Karpas-422 (cell line): ENCODE measurements at places on chromosomes 6 and 20.

GRCh38 chr6:158053377-158054313 is 72.0 kb downstream of the SYNJ2 start:
- no peaks in the 10 kb centered on the region for H3K4me1 ChIP-seq
- H3K36me3 ChIP-seq = no peaks in the 10 kb centered on the region
- no peak overlapping the region for H3K4me3 ChIP-seq
- H3K27me3 ChIP-seq = no peaks in the 10 kb centered on the region
- H3K27ac ChIP-seq = no peak overlapping the region
- no peak for DNase-seq

GRCh38 chr6:74671558-74672025 is 534.3 kb downstream of the COL12A1 start:
- no peak for DNase-seq
- no peaks in the 10 kb centered on the region for H3K4me1 ChIP-seq
- H3K4me3 ChIP-seq = no peak overlapping the region
- H3K27me3 ChIP-seq = no peaks in the 10 kb centered on the region
- H3K36me3 ChIP-seq = no peaks in the 10 kb centered on the region
- no peak overlapping the region for H3K27ac ChIP-seq

DNA sequence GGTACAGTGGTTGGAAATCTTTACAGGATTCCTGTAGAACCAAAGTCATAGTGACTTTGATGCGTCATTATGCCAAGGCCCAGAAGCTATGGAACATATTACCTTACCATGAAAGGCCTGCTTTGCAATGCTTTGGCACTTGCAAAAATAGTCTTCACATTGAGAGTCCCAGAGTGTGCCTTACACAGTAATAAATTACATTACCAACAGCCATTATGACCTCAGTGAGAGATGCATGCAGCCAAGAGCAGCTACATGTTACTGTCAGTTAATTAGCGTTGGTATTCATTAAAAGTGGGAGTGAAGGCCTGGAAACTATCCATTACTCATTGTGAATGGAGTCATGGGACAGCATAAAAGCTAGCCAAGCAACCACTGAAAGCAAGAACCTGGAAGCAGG is 39.2 kb upstream of the HDDC2 start:
- no peaks in the 10 kb centered on the region for H3K4me1 ChIP-seq
- H3K27me3 ChIP-seq = no peaks in the 10 kb centered on the region
- no peak for DNase-seq
- no peaks in the 10 kb centered on the region for H3K36me3 ChIP-seq
- H3K4me3 ChIP-seq = no peak overlapping the region

DNA sequence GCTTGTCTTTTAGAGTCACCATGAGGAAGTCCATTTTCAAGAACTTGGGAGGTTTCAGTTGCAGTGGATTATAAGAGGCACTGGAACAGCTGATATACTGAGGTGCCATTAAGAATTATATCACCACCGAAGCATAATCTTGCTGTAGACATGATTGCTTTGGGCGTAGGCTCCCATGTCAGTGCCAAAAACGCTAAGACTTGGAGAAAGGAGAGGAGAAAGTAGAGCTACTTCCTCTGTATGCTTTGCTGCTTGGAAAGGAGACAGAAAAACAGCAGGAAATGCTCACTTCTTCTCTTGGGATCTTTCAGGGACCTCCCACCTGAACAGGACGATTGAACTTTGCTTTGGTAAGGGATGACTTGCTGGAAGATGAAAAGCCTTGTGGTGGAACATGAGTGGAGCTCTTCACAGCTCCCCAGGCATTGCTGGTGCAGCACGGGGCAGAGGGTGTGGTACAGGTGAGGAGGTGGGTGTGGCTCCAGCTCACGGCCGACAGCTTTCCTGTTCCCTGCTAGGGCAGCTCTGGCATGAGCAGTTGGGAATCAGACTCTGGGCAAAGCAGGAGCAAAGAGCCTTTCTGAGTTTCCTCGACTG is 190.4 kb upstream of the JAG1 start:
- no peak overlapping the region for H3K4me3 ChIP-seq
- no peaks in the 10 kb centered on the region for H3K4me1 ChIP-seq
- no peak overlapping the region for H3K27ac ChIP-seq
- DNase-seq = peak; percentile 2
- no peaks in the 10 kb centered on the region for H3K36me3 ChIP-seq

DNA sequence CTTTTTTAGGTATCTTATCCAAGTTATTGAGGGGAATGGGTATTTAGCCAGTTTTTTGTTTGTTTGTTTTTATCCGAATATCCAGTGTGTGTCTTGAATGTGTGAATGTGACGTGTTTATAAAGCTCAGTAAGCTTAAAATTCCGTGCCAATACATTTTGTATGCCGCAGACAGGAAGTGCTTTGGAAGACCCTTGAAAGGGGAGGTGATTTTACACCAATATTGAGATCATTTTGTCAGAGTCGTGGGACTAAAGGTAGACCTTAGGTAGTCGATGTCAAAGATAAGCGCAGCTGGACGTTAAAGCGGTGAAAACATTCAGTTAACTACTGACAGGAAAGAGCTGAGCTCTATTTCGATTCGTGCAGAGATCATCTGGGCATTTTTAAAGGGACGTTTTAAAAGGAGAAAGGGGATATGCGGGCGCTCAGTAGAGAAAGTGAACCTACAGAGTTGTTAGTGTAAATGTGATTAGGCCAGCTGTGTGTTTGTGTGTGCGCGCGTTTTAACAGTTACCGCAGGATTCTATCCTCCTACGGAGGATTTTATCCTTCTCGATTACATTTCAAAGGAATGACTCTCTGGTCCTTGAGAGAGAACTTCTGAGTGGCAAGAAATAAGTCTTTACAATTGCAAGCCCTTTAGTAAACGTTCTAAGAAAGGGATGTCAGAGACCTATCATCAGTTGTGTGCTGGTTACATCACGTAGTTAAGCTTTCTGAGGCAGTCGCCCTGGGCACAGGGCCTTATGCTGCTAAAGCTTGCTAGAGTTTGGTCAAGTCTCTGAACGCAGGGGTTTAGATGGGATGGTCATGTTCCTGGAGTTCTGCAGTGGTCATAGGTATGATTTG is 625 bp upstream of the ECHDC1 start:
- H3K4me1 ChIP-seq = peaks cover 36% of the 10 kb centered on the region
- peak overlapping the region; percentile 57; the same call in 1 of the 2 replicates for H3K27ac ChIP-seq
- H3K27me3 ChIP-seq = no peaks in the 10 kb centered on the region
- H3K4me3 ChIP-seq = peak overlapping the region; percentile 98
- peaks cover 10% of the 10 kb centered on the region for H3K36me3 ChIP-seq
- DNase-seq = peak; percentile 56

GRCh38 chr20:2840967-2841531 is 504 bp downstream of the VPS16 start:
- peak; percentile 64 for DNase-seq
- H3K4me3 ChIP-seq = peak overlapping the region; percentile 95
- no peaks in the 10 kb centered on the region for H3K27me3 ChIP-seq
- H3K36me3 ChIP-seq = no peaks in the 10 kb centered on the region
- H3K27ac ChIP-seq = no peak overlapping the region; the same call in 1 of the 2 replicates

- no peak overlapping the region for H3K4me3 ChIP-seq
- DNase-seq = no peak
Observed at GRCh38 chr20:41358717-41359116, 7.9 kb downstream of the EMILIN3 start.

GRCh38 chr20:43977252-43977651 is 62.6 kb downstream of the TOX2 start:
- peaks cover 100% of the 10 kb centered on the region for H3K4me1 ChIP-seq
- peak overlapping the region; percentile 99 for H3K27ac ChIP-seq
- H3K4me3 ChIP-seq = peak overlapping the region; percentile 46; the same call in 1 of the 2 replicates
- DNase-seq = peak; percentile 86
- H3K27me3 ChIP-seq = no peaks in the 10 kb centered on the region
- H3K36me3 ChIP-seq = peaks cover 70% of the 10 kb centered on the region

- H3K4me3 ChIP-seq = peak overlapping the region; percentile 37; the same call in 1 of the 2 replicates
- peaks cover 16% of the 10 kb centered on the region for H3K4me1 ChIP-seq
- no peaks in the 10 kb centered on the region for H3K36me3 ChIP-seq
- no peak overlapping the region for H3K27ac ChIP-seq
- peak; percentile 71 for DNase-seq
- H3K27me3 ChIP-seq = no peaks in the 10 kb centered on the region
Observed at GRCh38 chr6:11025921-11026635, 18.0 kb downstream of the ELOVL2 start.

DNA sequence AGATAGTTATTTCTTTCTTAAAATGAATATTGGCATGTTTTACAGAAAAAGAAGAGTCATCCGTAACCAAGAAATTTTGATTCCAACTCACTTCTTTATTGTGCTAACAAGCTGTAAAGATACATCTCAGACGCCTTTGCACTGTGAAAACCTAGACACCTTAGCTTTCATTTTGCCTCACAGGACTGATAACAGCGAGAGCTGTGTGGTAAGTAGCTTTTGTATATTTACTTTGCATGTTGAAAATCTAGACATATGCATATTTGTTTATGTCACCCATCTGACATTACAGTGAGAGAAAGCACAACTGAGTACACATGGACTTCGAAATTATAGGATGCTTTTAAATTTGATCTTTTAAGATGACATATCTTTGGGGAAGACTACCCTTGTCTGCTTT is 64.7 kb downstream of the CCN2 start:
- DNase-seq = no peak

DNA sequence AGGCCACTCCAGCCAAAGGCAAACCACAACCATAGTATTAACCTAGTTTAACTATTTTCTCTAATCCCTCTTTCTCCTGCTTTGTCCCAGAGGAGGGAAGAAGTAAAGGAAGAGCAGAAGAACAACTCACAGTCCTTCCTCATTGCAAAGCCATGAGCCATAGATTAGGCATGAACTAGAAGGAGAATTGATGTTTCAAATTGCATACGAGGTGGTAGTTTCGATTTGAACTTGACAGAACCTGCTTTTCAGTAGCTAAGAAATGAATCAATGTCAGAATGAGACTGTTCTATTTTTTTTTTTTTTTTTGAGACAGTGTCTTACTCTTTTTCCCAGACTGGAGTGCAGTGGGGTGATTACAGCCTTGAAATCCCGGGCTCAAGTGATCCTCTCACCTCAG is 48.3 kb downstream of the PROKR2 start:
- H3K4me1 ChIP-seq = peaks cover 14% of the 10 kb centered on the region; the same call in 1 of the 2 replicates
- H3K27me3 ChIP-seq = no peaks in the 10 kb centered on the region
- no peaks in the 10 kb centered on the region for H3K36me3 ChIP-seq

GRCh38 chr6:45467853-45468252 is 90.1 kb upstream of the SUPT3H start:
- no peaks in the 10 kb centered on the region for H3K36me3 ChIP-seq
- no peaks in the 10 kb centered on the region for H3K4me1 ChIP-seq
- H3K4me3 ChIP-seq = no peak overlapping the region
- no peak overlapping the region for H3K27ac ChIP-seq

DNA sequence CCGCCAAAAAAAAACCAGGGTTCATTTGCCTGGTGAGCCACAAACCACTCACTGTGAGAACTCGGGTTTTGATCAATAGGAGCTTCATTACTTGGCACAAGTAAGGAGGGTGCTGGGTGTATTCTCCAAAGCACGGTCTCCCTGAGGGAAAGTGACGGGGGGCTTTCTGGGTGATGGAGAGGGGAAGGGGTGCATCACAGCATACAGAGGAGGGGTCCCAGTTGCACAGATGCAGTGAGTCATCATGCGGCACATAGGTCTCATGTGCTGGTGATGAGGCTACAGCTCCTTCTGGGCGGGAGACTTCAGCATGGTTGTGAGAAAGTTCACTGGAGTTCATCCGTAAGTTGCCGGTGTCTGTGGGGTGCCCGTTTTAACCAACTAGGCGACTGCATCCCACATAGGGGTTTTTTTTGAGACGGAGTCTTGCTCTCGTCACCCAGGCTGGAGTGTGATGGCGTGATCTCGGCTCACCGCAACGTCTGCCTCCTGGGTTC is 36.2 kb downstream of the SUN5 start:
- no peaks in the 10 kb centered on the region for H3K36me3 ChIP-seq
- no peak overlapping the region for H3K4me3 ChIP-seq
- H3K4me1 ChIP-seq = peaks cover 9% of the 10 kb centered on the region
- H3K27ac ChIP-seq = no peak overlapping the region

GRCh38 chr6:31270788-31271640 is 878 bp downstream of the HLA-C start:
- DNase-seq = peak; percentile 77
- H3K4me3 ChIP-seq = peak overlapping the region; percentile 86
- H3K27ac ChIP-seq = peak overlapping the region; percentile 55; the same call in 1 of the 2 replicates
- peaks cover 19% of the 10 kb centered on the region; the same call in 1 of the 2 replicates for H3K36me3 ChIP-seq
- H3K27me3 ChIP-seq = no peaks in the 10 kb centered on the region
- peaks cover 41% of the 10 kb centered on the region for H3K4me1 ChIP-seq

- H3K27me3 ChIP-seq = no peaks in the 10 kb centered on the region
- H3K36me3 ChIP-seq = no peaks in the 10 kb centered on the region
- H3K27ac ChIP-seq = no peak overlapping the region
- no peak for DNase-seq
Observed at GRCh38 chr6:168387426-168387825, 53.6 kb upstream of the SMOC2 start.

- H3K36me3 ChIP-seq = no peaks in the 10 kb centered on the region
- DNase-seq = peak; percentile 72
- no peak overlapping the region for H3K4me3 ChIP-seq
Observed at GRCh38 chr6:135535989-135536414, 38.5 kb upstream of the AHI1 start.

- H3K4me3 ChIP-seq = no peak overlapping the region
- H3K4me1 ChIP-seq = no peaks in the 10 kb centered on the region
- H3K27ac ChIP-seq = no peak overlapping the region
- H3K27me3 ChIP-seq = no peaks in the 10 kb centered on the region
- no peak for DNase-seq
Observed at GRCh38 chr20:10217721-10218410, 764 bp upstream of the SNAP25 start.

DNA sequence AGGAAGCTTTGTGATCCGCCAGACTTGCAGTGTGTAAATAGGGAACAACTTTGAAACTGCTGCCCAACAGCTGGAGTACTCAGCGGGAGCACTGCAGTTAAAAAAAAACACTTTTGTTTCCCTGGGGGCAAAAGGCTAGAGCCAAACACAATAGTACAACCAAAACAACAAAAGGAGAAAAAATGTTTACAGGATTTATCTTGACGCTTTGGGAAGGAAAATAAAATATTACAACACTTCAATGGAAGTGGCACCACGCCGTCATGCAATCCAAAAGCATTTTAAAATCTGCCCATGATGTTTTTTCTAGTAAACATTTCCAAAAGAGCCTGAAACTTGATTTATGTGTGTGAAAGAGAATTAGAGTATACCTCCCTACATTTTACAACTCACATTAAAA is 26.0 kb downstream of the PTPRK start:
- no peaks in the 10 kb centered on the region for H3K4me1 ChIP-seq
- no peaks in the 10 kb centered on the region for H3K36me3 ChIP-seq
- no peaks in the 10 kb centered on the region for H3K27me3 ChIP-seq

- peak overlapping the region; percentile 96 for H3K4me3 ChIP-seq
- H3K36me3 ChIP-seq = peaks cover 27% of the 10 kb centered on the region
- no peak overlapping the region for H3K27ac ChIP-seq
- no peaks in the 10 kb centered on the region for H3K27me3 ChIP-seq
- DNase-seq = no peak
Observed at GRCh38 chr20:35662551-35662950, 2.1 kb downstream of the CPNE1 start.

- H3K4me3 ChIP-seq = no peak overlapping the region
- peaks cover 22% of the 10 kb centered on the region for H3K36me3 ChIP-seq
- H3K27ac ChIP-seq = no peak overlapping the region
- DNase-seq = no peak
- no peaks in the 10 kb centered on the region for H3K27me3 ChIP-seq
Observed at GRCh38 chr6:150673720-150674346, 74.1 kb downstream of the PLEKHG1 start.
